ENCODE measurements at places on chromosomes 11 and 22.

DNA sequence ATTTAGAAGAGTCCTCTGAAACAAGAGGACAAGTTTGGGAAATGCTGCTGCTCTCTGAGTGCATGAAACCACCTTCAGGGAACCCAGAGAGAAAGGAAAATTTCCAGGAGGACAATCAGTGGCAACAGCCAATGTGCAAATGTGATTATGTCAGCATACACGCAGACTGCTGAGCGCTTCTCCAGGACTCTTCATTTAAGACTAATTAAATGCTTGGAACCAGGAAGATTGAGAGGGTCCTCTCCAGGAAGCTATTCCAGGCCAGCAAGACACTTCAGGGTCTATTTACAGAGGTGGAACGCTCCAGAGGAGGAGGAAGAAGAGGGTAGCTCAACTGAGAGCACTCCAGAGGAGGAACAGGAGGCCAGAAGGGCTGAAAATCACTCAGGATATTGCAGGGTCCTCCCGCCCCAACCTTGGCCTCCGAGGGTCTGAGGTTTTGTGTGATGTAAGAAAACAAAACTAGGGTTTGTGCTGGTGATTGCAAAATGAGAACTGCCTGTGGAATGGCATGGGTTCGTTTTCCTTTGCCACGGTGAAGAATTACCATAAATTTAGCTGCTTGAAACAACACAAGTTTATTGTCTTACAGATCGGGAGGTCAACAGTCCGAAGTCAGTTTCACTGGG, 14.1 kb upstream of the HTR3A start:
- DNase-seq: no peak

GRCh38 chr11:126868741-126869140, 131.8 kb downstream of the KIRREL3 start:
- no peak for DNase-seq

GRCh38 chr11:63459586-63459985, 31.4 kb downstream of the PLAAT5 start:
- DNase-seq: no peak

DNA sequence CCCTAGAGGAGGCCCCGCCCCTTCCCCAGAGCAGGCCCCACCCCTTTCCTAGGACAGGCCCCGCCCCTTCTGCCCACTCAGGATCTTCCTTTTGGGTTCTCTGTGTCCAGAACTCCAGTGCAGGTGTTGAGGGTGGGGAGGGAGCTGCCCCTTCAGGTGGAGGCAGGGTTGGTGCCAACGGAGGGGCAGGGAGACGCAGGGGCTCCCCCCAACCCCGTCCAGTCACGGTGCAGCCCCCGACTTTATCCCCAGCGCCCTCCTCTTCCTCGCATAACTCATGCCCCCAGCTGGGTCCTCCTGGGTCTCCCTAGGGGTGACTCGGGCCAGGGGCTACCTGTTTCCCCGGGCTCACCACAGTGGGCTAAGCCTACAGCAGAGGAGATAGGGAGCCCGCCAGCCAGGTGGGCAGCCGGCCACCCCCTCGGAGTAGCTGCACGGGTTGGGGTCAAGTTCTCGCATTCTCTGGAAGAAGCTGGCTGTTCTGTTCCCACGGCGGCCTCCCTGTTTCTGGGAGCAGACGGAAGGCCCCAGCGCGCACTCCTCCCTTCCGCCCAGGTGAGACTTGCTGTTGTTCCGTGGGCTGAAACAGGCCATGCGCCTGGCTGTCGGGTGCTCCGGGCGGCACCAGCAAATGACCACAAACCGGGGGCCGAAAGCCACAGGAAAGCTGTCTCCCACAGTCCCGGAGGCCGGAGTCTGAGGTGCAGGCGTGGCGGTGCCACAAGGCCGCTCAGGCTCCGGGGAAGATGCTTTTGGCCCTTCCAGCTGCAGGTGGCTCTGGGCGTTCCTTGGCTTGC, 38.9 kb downstream of the MUC2 start:
- no peak for DNase-seq

DNA sequence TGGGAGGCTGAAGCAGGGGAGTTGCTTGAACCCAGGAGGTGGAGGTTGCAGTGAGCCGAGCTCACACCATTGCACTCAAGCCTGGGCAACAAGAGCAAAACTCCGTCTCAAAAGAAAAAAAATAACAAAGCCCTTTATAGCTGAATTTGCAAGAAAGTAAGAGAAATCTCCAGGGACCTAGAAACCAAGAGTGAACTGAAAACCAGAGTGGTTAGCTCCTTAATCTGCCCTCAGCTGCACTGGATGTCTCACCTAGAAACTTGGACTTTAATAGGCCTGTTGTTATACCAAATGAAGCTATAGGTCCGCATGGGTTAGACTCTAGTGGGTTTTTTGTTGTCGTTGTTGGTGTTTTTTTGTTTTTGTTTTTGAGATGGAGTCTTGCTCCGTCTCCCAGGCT, 4.1 kb downstream of the NEU3 start:
- DNase-seq: no peak

DNA sequence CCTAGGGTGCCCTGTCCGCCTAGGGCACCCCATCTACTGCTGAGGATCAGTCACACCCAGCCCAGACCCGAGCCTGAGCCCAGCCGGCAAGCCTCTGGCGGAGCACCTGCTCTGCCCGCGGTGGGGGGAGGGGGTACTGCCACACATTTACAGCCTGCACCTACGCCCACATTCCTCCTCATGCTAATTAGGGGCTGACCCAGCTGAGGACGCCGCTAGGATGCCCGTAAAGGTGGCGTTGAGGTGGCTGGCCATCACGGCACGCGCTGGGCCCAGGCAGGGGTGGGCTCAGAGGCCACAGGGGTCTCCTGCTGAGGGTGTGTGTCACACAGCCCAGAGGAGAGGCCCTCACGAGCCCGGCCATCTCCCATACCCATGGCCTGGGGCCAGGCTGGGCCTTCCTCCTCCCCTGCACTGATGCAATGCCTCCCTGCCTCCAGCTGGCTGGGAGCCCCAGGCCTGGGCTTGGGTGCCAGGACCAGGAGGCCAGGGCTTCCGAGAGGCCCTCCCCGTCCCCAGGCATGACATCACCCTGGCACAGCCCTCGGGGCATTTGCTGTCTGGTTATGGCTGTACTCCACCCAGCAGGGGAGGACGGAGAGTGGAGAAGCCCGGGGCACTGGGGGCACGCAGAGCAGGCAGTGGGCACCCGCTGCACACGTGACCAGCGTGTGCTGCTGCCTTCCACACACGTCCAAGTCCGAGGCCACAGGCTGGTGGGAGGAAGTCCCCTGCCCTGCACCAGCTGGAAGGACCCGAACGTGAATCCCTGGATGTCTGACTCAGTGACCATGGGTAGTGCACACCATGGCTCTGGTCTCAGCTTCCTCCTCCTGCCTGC, 12.7 kb downstream of the DUSP8 start:
- no peak for DNase-seq

DNA sequence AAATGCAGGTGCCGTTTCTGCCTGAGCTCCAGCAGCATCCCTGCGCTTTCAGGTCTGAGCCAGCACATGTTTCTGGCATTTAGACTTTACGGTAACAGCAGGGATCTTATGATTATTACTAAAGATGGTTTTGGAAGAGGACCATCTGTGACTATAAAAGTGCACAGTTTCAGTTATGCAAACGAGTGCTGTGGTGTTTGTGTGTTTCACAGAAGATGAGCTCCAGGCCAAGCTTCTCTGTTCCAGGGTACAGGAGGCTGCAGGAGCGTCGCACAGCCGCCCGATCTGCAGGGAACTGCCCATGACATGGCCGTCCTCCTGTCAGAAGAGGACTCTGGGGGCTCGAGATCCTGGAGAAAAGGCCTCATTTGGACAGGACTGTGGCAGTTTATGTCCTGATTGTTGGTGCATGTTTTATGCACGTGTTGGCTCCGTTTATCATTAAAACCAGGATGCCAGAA, 297.3 kb downstream of the TBC1D22A start:
- no peak for DNase-seq

DNA sequence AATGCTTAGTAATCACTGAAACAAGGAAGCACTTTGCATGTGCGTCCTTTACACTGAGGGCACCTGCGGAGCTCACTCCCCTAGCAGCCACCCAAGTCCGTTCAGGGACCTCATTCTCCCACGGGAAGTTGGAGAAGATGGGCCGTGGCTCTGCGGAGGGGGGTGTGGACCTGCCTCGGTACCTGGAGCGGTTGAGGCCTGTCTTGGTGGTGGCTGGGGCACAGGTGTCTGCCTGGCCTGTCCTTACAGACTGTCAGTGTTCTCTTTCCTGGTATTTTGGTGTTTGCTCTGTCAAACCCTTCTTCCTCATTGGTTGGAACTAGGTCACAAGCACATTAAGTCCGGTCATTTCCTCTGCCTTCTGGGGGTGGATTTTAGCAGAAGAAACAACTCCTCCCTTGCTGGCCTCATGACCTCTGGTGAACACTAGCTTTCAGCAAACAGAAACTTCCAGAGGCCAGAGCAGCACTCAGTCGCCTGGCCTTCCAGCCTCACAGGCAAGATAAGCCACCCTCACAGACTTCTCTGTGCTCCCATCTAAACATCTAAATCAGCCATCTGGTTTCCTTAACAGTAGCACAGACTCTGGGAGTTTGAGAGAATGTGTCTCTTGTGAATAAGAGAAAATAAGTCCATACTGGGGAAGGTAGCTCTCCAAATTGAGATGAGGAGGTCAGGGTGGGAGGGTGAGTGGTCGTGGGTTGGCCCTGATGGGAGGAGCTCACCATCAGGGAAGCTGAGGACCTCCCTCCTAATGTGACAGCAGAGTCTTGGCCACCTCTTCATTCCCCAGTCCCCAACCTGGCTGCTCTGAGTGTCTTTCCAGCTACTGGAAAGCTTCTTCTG, 8.6 kb downstream of the SNAP29 start:
- DNase-seq: no peak

DNA sequence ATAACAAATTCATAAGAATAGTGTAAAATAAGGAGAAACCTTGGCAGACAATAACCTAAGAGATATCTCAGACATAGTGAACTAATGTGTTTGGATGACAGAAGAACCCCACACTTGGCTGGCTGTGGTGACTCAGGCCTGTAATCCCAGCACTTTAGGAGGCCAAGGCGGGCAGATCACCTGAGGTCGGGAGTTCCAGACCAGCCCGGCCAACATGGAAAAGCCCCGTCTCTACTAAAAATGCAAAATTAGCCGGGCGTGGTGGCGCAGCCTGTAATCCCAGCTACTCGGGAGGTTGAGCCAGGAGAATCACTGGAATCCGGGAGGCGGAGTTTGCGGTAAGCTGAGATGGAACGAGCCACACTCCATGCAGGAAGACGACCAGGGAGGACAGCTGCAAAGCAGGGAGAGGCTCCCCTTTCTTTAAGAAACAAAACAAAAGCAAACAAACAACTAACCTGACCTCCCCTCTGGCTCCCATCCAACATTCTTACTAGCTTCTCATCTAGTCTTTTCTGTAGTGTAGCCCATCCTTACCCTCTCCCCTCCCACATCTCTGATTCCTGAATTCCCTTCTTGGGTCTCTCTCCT, 84.2 kb downstream of the ZNF280B start:
- DNase-seq: no peak

GRCh38 chr11:1409108-1409851, 19.5 kb downstream of the BRSK2 start:
- DNase-seq: no peak

GRCh38 chr11:100072131-100072530, 615.0 kb upstream of the ARHGAP42 start:
- no peak for DNase-seq

All from activated naive CD4-positive, alpha-beta T cell treated with Interleukin-2 at 50 U/mL for 16 hours (primary cell).